ENCODE measurements at places on chromosomes 6 and 20.

GRCh38 chr20:43748274-43748673, 21.5 kb upstream of the GTSF1L start:
- DNase-seq: no peak

- no peak for DNase-seq
These were observed 426.6 kb upstream of the MAP3K7 start for GRCh38 chr6:91013511-91013910.

DNA sequence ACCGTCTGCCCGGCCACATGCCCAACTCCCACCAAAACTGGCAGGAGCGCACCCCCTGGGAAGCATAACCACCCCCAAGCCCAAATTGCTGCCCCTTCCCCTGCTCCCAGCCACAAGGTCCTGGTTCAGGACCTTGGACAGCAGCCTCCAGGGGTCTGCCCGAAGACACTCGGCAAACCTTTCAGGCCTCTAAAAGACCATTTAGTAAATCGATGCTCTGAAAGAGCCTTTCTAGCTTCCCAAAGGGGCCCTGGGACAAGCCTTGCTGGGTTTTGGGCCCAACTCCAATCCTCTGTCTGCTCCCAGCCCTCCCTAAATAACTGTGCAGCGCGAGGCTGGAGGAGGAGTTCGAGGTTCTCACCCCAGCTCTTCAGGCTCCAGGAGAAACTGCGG, 30.5 kb downstream of the GRM4 start:
- no peak for DNase-seq

DNA sequence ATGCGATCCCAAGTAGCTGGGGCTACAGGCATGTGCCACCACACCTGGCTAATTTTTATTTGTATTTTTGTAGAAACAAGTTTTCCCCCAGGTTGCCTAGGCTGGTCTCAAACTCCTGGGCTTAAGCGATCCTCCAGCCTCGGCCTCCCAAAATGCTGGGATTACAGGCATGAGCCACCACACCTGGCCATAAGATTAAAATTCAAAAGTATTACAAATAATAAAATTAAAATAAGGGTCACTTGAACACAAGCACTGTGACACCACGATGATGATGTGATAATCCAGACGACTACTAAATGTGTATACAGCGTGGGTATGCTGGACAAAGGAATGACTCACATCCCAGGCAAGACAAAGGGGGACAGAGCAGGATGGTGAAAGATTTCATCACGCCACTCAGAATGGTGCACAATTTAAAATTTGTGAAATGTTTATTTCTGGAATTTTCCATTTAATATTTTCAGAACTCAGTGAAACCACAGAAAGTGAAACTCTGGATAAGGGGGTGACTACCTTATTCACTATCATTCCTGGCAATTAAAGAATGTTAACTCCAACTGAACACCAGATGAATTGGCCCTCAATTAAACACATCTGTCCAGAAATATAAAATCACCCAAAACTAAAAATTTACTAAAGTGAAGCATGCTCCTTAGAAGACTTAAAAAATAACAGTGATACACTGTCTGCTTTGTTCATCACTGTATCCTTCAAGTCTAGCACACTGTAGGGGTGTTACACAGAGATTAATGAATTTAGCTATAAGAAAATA, 13.1 kb downstream of the B4GALT5 start:
- peak; percentile 36 for DNase-seq

DNA sequence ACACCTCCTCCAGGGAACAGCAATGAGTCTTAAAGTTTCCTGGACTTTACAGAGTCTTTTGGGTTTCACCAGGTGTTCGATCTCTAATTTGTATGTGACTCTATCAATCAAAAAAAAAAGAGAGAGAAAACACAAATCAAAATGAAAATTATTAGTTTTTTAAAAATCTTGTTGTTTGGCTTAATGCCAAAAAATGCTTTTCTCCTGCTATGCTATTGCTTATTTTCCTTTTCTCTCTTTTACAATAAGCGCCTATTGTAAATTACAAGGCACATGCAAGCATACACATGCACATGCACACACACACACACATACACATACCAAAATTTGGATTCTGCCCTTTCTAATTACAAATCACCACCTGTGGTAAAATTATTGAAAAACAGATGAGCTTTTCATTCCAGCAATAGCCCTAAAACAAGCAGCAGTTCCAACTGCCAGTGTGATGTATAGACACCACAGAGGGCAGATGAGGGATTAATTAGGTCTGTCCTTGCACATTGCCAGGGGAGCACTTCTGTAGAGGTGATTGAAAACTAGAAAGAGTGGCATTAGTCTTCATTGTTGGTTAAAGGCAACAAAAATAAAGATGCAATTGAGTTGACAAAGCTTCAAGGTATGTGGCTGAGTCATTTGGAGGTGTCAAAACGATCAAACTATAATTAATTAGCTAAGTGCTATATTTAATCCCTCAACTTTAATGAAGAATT, 631.7 kb downstream of the TFAP2B start:
- DNase-seq: no peak

GRCh38 chr6:139834232-139834631, 459.8 kb upstream of the CITED2 start:
- no peak for DNase-seq

GRCh38 chr6:44826025-44826676, 438.6 kb downstream of the CDC5L start:
- no peak for DNase-seq

DNA sequence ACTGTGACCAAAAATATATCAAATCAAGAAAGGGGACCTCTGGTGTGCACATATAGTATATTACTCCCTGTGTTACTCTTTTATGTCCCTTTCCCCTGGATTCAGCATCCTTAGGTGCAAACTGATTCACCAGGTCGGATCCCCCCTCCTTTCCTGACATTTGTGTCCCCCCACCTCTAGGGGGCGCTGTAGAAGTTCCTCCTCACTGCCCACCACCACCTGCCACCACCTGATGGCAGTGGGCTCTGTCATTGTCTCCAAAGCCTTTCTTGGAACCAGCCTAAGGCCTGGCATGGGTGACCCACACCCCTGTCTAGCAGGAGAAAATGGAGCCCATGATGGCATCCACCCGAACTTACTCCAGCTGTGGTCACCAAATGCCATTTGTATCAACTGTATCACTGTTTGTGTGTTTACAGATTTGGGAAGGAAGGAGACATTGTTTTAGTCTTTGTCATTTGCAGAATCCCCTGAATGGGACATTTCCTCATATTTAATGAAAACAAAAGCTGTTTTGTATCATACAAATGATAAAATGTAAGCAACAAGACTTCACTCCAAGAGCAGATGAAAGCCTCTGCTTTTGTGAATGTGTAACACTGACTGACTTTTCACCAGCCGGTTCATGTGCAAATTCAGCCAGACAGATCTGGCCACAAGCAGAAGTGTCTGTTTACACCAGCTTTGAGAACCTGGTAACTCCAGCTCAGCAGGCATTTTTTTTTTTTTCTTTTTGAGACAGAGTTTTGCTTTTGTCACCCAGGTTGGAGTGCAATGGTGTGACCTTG, 66.2 kb downstream of the ARMC2 start:
- DNase-seq: no peak
